ENCODE measurements at places on chromosomes 1 and 21. TPM values are rescaled to one million over a fixed set of nuclear protein-coding genes. Genes with fewer than 3 reads are reported as not detected.

ZC3H11A gene
- 33.7 TPM for polyA plus RNA-seq

DNA sequence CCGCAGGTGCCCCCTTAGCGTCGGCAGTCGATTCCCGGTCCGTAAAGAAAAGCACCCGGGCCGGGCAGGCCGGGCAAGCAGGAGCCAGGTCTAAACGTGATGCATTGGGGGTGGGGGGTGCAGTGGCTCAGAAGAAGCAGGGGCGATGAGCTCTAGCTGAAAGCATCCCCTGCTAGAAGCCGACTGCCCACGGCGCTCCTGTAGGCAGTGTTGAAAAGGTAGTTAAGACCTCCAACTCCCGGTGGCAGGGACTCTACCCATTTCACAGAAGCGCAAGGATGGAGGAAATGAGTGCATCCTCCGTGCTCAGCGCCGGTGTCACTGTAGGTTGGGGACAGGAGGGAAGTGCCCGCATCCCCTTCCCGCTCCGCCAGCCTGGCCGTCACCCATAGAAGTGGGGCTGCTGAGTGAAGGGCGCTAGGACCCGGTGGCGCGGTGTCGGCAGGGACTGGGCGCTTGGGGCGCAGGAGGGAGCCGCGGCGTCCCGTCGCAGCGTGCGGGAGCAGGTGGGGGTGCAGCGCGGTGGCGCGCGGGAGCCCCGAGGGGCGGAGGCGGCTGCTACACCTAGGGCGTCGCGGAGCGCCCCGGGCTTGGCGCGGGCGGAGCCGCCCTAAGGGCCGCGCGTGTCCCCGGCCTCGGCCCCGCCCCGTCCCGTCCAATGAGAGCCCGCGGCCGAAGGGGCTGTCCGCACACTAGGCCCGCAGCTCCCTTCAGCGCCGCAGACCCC lies at the start of gene WNT2B:
TSS of gene WNT2B (plus strand) at position 688 of the 727 bp plus-strand sequence. CDS start 298 bp downstream, outside the sequence.
- no peaks in the 10 kb centered on the region for H3K36me3 ChIP-seq
- peak within 1 kb of the TSS; percentile 67 for H3K4me3 ChIP-seq
- peaks cover 62% of the 10 kb centered on the region for H3K27me3 ChIP-seq

KRTAP19-3 gene
- polyA plus RNA-seq, result not detected

DNA sequence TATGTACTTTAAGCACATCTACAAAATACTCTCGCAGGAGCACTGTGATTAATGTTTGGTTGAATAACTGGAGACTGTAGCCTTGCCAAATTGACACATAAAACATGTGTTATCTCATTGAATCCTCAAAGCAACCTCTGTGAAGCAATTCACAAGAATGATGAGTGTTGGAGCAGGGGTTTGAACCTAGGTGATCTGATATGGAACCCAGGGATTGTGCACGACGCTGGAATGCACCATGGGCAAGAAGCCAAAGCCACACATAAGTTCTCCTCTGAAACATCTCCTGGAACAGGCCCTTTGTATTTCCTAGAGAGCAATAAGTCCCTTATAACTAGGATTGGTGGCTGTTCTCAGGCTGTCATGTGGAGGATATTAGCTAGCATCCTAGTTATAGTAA lies 124.6 kb upstream of the IVNS1ABP start:
- H3K4me1 ChIP-seq, result peaks cover 16% of the 10 kb centered on the region
- no peaks in the 10 kb centered on the region for H3K36me3 ChIP-seq
- H3K27me3 ChIP-seq, result no peaks in the 10 kb centered on the region
- no peak overlapping the region for H3K4me3 ChIP-seq
- DNase-seq, result peak; percentile 38

- no peaks in the 10 kb centered on the region for H3K27me3 ChIP-seq
- H3K36me3 ChIP-seq, result no peaks in the 10 kb centered on the region
- peaks cover 23% of the 10 kb centered on the region for H3K4me1 ChIP-seq
Observed at GRCh38 chr1:231039161-231040018, 664 bp downstream of the FAM89A start.

PIGK gene
- polyA plus RNA-seq, result 27.4 TPM

DNA sequence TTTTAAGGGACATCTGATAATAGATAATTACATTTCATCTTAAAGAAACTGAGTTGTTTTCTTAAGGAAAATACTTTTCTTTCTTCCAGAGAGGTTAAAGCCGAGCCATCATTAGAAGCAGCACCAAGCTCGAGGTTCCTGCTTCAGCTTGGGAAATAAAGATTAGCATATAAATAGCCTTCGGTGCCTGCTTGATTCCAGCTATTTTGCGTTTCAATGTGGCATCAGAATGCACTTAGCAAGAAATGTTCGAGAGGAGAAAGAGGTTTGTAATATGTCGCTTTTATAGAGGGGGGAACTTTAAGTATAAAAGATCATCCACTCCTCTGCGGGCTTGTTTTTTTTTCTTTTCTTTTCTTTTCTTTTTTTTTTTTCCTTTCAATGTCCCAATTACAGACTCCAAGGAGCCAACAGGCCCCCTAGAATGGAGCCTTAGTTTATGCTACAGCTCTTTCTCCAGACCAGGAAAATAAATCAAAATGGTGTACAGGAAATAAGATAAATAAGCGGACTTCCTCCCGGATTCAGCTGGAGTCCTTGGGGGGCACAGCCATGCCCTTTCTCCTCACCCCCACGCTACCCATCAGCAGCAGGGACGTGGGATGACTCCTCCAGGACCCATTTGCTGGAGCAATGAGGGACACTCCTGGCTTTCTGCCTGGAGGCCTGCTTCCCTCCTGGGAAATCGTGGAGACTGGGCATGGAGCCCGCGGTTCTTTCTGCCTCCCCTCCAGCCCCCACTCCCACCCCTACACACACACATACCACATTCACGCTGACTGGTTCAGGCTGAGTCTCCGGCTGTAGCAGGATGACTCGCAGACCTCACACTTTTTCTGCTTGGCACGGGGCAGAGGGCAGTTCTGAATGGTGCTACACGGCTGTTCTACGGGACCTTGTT lies 131.6 kb downstream of the RRAGC start:
- H3K27ac ChIP-seq, result peak overlapping the region; percentile 47
- peaks cover 58% of the 10 kb centered on the region for H3K27me3 ChIP-seq
- no peak overlapping the region for H3K4me3 ChIP-seq
- H3K4me1 ChIP-seq, result peaks cover 21% of the 10 kb centered on the region
- H3K36me3 ChIP-seq, result no peaks in the 10 kb centered on the region
- DNase-seq, result peak; percentile 71

DNA sequence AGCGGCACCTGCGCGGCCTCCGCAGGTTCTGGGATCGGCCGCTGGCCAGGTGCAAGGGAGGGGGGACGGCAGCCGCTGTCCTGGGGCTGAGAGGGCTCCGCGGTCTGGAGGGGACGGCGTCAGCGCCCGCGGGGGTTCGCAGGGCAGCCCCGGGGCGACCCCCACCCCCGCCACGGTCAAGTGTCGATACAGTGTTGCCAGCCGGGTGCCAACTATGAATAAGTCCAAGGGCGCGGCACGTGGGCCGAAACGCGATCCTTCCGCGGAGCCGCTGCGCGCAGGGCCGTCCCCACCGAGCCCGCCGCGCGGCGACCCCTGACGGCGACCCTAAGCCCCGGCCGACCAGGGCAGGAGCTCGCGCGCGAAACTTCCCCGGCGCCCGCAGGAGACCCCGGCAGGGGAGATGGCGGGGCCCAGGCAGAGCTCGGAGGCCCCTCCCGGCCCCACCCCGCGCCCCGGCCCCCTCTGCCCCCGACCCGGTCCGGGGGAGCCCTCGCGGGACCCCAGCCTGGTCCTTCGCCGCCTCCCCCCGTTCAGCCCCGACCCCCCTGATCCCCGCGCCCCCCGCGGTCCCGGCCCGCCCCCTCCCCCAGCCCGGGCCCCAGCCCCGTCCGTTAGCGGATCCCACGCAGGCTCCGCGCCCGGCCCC lies 586 bp upstream of the AGPAT3 start:
- peaks cover 27% of the 10 kb centered on the region for H3K4me1 ChIP-seq
- H3K36me3 ChIP-seq, result no peaks in the 10 kb centered on the region
- peak; percentile 81 for DNase-seq
- peak overlapping the region; percentile 74 for H3K27ac ChIP-seq

DNA sequence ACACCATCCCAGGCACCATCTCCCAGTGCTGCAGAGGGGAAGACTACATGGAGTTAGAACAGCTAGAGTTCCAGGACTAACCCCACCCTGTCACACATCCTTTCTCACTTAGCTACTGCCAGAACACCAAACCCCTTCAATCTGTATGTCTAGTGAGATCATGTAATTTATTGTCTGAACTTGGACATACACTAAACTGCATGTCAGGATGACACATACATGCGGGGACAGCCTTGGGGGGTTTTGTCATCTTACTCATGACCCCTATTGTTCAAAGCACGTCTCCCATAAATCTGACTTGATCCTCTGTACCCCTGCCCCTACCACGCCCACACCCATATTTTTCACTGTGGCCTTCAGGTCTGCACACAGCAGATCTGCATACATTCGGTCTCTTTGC lies 71.3 kb downstream of the GABPA start:
- no peaks in the 10 kb centered on the region for H3K27me3 ChIP-seq
- H3K4me3 ChIP-seq, result no peak overlapping the region
- no peak for DNase-seq
- no peaks in the 10 kb centered on the region for H3K36me3 ChIP-seq
- no peak overlapping the region for H3K27ac ChIP-seq

OR2G6 gene
- polyA plus RNA-seq, result not detected

GRCh38 chr1:85580872-85581801 lies 576 bp downstream of the CCN1 start:
- H3K27ac ChIP-seq, result peak overlapping the region; percentile 96
- peaks cover 11% of the 10 kb centered on the region for H3K27me3 ChIP-seq
- peak; percentile 88 for DNase-seq
- H3K4me1 ChIP-seq, result peaks cover 21% of the 10 kb centered on the region
- no peaks in the 10 kb centered on the region for H3K36me3 ChIP-seq
- H3K4me3 ChIP-seq, result peak overlapping the region; percentile 84

UBE2U gene
- polyA plus RNA-seq, result 0.21 TPM

DNA sequence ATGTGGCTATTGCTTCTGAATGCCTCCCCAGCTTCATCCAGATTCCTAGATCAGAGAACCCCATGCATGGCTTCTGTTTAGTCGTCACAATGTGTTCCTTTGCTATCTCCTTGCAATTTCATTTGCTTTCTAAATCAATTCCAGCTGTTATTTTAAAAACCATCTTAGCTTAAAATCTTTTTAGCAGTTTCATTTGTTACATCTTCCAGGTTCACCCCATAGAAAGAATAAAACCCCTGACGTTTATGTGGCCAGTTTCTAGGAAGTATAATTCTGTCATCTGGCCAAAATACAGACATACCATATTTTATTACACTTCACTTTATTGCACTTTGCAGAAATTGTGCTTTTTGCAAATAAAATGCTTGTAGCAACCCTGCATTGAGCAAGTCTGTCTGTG lies 278.4 kb downstream of the PTPRC start:
- peak overlapping the region; percentile 10 for H3K27ac ChIP-seq
- H3K36me3 ChIP-seq, result peaks cover 3% of the 10 kb centered on the region
- DNase-seq, result no peak
- peaks cover 16% of the 10 kb centered on the region for H3K4me1 ChIP-seq
- H3K4me3 ChIP-seq, result no peak overlapping the region

IGFN1 gene
- 0.37 TPM for polyA plus RNA-seq

- no peak overlapping the region for H3K27ac ChIP-seq
- no peak for DNase-seq
- H3K36me3 ChIP-seq, result no peaks in the 10 kb centered on the region
- peaks cover 23% of the 10 kb centered on the region for H3K4me1 ChIP-seq
- H3K27me3 ChIP-seq, result no peaks in the 10 kb centered on the region
Observed at GRCh38 chr1:234520908-234521817, 42.2 kb upstream of the TARBP1 start.

DNA sequence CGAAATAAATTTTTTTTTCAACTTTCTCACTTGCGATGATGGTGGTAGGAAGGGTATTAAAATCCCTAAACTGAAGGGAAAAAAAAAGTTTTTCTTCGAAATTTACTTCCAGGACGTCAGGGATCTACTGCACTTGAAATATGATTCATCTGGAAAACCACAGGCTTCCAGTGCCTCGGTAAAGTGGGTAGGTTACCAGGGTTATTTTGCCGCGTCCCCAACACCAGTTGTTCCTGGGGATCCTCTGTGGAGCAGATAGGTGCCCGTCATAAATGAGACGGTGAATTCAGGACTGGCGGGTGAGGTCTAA lies 773 bp downstream of the RABIF start:
- no peaks in the 10 kb centered on the region for H3K27me3 ChIP-seq
- peak overlapping the region; percentile 76 for H3K4me3 ChIP-seq
- no peaks in the 10 kb centered on the region for H3K36me3 ChIP-seq

- DNase-seq, result no peak
- no peaks in the 10 kb centered on the region for H3K36me3 ChIP-seq
- no peak overlapping the region for H3K4me3 ChIP-seq
- H3K27ac ChIP-seq, result no peak overlapping the region
Observed at GRCh38 chr1:219808790-219809189, 119.6 kb downstream of the SLC30A10 start.

Data from hepatocyte (in vitro differentiated cells).